ENCODE measurements at places on chromosomes 1 and 21.
A peak's percentile ranks its signal among the peaks of the same experiment; 100 is the strongest.

- DNase-seq = no peak
Measured at GRCh38 chr21:29340228-29340627, 41.5 kb downstream of the BACH1 start.

GRCh38 chr1:23916209-23917131, 3.3 kb upstream of the CNR2 start:
- DNase-seq = peak; percentile 69

- peak; percentile 12 for DNase-seq
Measured at GRCh38 chr1:94713472-94714141, 106.5 kb upstream of the SLC44A3 start.

GRCh38 chr1:29640428-29640785, 404.1 kb downstream of the PTPRU start:
- no peak for DNase-seq

DNA sequence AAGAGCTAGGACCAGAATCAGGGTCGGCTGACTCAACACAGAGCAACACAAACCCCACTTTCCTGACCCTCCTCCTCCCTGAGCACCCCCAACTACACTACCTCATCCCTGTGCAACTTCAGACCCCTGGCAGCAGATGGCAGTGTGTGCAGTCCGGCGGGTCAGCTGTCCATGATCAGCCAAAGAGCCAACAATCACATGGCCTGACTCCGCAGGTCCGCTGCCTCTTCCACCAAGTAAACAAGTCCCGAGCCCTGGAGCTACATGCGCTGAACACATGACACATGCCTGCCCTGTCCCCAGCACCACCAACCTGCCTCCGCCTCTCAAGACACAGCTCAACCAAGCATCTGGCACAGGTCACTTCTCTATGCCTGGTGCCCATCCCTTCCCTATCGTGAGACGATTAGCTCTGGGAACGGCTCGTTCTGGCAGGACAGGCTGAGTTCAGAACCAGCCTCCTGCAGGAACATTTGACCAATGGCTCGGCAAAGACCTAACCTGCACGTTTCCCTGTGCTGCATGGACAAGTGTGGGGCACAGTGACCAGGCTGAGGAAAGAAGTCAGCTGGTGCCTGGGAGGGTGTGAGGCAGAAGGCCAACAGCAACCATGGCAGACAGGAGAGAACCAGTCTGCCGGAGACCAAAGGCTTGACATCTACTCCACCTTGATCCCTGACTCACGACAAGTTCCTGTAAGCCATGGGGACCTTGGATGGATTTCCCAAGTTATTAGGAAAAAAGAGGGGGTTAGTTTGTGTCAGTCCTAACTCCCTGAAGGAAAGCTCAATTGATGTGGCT, 60.3 kb downstream of the CD46 start:
- DNase-seq = no peak

GRCh38 chr1:78143673-78144072, 97.9 kb downstream of the GIPC2 start:
- no peak for DNase-seq

Measured in CD4-positive, alpha-beta T cell treated with Interleukin-1 beta for 1 hour (primary cell).